ENCODE measurements at places on chromosomes 1 and 21.

DNA sequence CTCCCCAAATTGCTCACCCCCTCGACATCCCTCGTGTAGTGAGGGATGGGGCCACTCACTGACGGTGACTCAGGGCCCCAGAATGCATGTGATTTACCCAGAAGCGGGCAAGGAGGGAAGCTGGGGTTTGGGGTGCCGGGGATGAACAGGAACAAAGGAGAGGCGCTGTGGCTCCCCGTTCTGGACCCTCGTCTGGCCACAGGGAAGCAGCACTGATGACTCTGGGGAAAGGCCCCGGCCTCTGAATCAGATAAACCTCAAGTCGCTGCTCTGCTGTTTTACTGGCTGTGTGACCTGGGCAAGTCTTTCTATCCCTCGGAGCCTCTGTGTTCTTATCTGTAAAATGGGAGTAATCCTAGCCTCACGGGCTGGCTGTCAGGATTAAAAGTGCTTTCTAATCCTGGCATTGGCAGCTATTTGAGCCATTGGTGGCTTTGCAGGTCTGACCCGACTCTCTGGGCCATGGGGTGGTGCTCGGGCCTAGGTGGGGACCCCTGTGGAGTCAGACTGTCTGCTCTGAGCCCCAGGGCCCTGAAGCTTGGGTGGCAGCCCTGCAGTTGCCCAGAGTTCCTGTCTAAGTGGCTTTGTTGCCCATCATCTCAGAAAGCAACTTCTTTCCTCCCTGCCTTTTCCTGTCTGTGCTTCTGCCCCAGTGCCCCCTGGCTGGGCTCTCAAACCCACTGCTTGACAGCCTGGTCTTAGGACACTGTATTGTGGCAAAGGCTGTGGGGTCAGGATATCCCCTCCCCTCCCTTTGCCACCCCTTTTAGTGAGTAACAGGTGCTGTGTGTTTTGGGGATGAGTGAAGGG, 5.5 kb downstream of the TNFRSF1B start:
- no peak for DNase-seq

- no peak for DNase-seq
Observed at GRCh38 chr1:25500694-25501093, 42.7 kb upstream of the LDLRAP1 start.

DNA sequence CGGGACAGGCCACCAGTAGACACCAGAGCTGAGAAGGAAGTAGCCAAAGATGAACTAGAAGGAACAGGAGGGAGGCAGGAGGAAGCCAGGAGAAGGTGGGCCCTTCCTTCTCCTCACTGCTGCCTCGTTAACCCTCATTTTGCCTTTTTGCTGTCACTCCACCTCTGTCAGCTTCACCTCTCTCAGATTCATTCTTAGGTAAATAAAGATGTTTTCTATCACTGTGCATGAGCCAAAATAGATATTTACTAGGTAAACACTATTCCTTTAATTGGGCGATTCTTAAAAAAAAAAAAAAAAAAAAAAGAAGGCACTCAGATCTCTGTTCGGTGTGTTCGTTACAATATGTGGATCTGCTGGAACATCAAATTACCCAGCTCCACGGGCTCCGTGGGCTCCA, 112.3 kb downstream of the GLUL start:
- no peak for DNase-seq

- DNase-seq: no peak
Observed at GRCh38 chr1:20530901-20531300, 21.5 kb upstream of the FAM43B start.

DNA sequence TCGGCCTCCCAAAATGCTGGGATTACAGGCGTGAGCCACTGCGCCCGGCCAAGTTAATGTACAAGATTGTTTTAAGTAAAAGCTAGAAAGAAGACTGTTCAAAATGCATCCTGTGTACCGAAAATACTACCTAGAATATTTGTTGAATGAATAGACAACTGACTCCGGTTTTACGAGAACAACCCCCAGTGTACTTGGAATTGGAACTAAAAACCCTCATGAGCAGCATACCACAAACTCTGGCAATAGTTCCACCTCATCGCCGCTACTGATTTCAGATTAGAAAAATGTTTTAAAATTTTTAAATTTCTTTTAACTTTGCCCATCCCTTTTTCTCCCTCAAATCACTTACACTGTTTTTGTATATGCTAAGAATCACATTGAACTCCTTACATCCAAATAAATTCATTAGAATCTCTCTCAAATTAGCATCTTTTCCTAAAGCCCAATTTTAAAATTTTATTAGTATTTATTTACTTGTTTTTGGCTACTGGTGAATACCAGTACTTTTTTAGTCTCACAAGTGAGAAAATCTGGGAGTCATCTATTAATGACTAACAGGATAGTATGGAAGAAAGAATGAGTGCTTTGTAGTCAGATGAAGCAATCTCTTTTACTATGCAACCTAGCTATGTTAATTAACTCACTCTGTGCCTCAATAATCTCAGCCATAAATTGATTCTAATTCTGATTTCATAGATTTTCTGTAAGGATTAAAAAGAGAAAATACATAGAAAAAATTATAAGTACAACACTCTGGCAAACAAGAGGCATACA, 95.1 kb downstream of the GPATCH2 start:
- no peak for DNase-seq

DNA sequence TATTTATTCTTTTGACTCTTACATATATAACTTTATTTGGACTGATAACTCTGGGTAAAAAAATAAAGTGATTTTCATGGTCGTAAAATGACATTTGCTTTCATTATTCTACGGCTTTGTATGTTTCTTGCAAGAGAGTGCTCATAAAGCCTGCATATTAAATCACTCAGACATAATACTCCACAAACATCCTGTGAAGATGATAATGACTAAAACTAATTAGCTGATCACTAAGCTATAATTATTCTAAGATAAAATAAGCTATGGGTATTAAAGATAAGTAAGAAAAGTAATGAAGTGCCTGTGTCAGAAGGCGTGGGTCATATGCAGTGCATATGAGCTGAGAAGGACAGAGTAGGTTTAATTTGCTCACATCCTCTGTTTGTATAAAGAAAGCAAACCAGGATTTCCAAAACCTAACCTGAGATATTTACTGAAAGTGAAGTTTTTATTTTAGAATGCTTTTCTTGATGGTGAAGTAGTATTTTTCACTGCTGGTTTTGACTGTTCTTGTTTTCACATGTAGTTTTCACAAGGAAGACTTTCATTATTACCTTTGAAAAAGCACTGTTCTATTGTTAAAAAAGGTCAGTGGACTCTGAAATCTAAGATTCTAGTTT, 278.8 kb downstream of the AMY1C start:
- DNase-seq: no peak

DNA sequence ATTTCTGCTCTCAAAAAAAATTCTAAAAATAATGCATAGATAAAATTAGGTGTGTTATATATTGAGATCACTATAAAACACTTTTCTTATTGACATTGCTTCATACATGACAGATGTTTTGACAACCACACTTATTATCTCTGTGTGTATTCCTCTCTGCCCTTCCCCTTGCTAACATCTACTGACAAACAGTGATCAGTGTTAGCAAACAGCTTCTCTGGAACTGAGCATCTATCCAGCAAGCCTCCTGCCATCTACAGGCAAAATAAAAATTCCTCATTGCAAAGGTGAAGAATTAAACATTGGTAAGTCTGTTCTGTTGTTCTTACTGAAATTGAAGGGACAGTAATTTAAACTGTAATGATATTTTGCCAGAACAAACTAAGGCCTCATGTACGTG, 2153.9 kb downstream of the NCAM2 start:
- DNase-seq: no peak

GRCh38 chr21:34018910-34019309, 54.5 kb upstream of the MRPS6 start:
- no peak for DNase-seq

- DNase-seq: no peak
Observed at GRCh38 chr1:163912170-163912884, 590.6 kb downstream of the NUF2 start.

DNA sequence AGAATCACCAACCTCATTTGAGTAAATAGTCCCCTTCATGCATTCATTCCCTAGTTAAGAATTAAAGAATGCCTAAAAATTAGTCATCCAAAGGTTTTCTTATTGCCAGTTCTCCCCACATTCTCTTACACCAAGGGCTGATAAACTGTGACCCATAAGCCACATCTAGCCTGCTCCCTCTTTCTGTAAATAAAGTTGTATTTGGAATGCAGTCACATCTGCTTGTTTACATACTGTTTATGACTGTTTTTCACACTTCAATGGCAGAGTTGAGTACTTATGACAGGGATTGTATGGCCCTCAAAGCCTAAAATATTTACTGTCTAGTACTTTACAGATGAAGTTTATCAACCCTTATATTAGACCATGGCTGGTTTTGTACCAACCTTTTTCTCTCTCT, 16.1 kb upstream of the DYRK1A start:
- no peak for DNase-seq

- no peak for DNase-seq
Observed at GRCh38 chr1:177306019-177306415, 135.3 kb downstream of the BRINP2 start.

DNA sequence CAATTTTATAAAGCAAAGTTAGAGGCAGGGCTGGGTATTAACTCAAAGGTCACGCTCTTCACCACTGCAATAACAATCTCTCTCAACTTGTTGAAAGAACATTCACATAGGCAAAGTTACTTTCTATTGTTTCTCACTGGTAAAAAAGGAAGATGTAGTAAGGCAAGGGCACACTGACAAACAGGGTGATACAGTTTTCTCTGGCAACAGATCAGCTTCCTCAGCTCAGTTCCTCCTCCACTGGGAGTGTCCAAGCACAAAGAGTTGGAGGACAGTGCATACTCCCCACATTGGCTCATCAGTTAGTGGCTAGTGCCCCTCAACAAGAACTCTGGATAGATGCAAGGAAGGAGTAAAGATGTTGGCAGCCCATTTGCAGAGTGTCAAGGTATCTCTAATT, 3.7 kb downstream of the PLPPR4 start:
- no peak for DNase-seq

Data from stimulated activated CD4-positive, alpha-beta T cell treated with anti-CD3 and anti-CD28 coated beads, Interleukin-12 subunit alpha, Interleukin-12 subunit beta, amount 100 ng/mL, for 4 hours (primary cell).